Activated CD4-positive, alpha-beta memory T cell treated with anti-CD3 and anti-CD28 coated beads, Interleukin-2, amount 10 ng/mL, durations not matched to agents 7 days and 5 days (primary cell): ENCODE measurements at places on chromosomes 4 and X. TPM values are rescaled to one million over a fixed set of nuclear protein-coding genes. Genes with fewer than 3 reads are reported as not detected.

The HSD17B10 gene
- total RNA-seq, result 74.0 TPM

The TLR6 gene
- 3.9 TPM for total RNA-seq

The RAI2 gene
- total RNA-seq, result not detected

- DNase-seq, result peak; percentile 20
- no peak overlapping the region for H3K27ac ChIP-seq
- H3K36me3 ChIP-seq, result no peaks in the 10 kb centered on the region
Measured at GRCh38 chrX:107454302-107454701, 4.8 kb downstream of the FRMPD3 start.

DNA sequence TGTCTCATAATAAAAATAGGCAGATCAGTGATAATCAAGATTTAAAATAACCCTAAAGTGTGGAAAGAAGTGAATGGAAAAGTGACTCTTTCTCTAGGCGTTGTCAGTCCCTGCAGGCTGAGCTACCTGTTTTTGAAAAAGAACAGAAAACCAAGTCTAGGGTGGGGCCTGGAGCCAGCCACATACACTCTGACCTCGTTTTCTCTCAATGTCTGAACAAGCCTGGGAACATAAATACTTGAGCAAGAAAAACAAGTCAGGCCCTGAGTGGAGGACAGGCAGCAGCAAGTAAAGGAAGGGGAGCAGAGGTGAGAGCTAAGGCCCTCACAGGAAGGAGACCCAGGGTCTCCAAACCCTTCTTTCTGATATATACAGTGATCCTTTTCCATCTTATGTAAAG lies 91.7 kb upstream of the HPF1 start:
- H3K4me1 ChIP-seq, result no peaks in the 10 kb centered on the region
- peaks cover 8% of the 10 kb centered on the region for H3K27me3 ChIP-seq
- H3K27ac ChIP-seq, result no peak overlapping the region
- no peak for DNase-seq
- H3K36me3 ChIP-seq, result no peaks in the 10 kb centered on the region

GRCh38 chr4:2924765-2925301 lies 38.4 kb downstream of the NOP14 start:
- peak overlapping the region; percentile 48 for H3K27ac ChIP-seq
- no peaks in the 10 kb centered on the region for H3K27me3 ChIP-seq
- H3K4me3 ChIP-seq, result no peak overlapping the region
- H3K4me1 ChIP-seq, result peaks cover 35% of the 10 kb centered on the region

- H3K27ac ChIP-seq, result no peak overlapping the region
- DNase-seq, result no peak
- no peaks in the 10 kb centered on the region for H3K36me3 ChIP-seq
- peaks cover 2% of the 10 kb centered on the region for H3K27me3 ChIP-seq
- no peak overlapping the region for H3K4me3 ChIP-seq
- H3K4me1 ChIP-seq, result no peaks in the 10 kb centered on the region
Measured at GRCh38 chr4:141389649-141390048, 169.0 kb downstream of the ZNF330 start.
